ENCODE measurements at places on chromosomes 12 and 14.

- no peak for DNase-seq
Observed at GRCh38 chr12:110585231-110585799, 2.2 kb upstream of the PPTC7 start.

GRCh38 chr14:37091651-37092050 lies 80.8 kb downstream of the SLC25A21 start:
- no peak for DNase-seq

DNA sequence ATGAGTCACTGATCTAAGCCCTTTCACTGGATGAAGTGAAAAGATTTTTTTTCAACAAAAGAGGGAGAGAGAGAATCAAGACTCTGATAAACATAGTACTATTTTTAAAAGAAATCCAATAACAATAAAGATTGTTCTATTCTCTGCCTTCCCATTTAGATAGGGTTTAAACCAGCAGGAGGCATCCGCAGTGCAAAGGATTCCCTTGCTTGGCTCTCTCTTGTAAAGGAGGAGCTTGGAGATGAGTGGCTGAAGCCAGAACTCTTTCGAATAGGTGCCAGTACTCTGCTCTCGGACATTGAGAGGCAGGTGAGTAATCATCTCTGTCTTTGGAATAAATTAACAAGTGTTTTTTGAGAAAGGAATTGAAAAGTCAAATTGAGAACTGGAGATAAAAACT lies 124.9 kb downstream of the DERA start:
- no peak for DNase-seq

GRCh38 chr14:20836668-20837338 lies 34.2 kb upstream of the RNASE1 start:
- DNase-seq = no peak

DNA sequence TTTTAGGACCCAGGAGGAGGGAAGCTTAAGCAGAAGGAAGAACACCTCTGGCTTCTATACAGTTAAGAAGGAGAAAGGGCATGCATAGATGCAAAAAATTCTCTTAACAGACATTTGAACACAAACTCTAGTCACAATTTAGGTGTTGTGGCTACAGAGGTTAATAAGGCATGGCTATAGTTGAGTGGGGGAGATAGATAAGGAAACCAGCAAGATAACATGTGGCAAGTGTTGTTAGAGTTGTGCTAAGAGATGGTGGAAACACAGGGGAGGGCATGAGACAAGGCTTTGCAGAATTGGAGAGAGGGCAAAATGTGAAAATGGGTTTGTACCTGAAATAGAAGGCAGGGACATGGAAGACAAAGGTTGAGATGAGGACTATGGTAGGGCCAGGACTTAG lies 88.9 kb downstream of the MSRB3 start:
- DNase-seq = no peak

- no peak for DNase-seq
Observed at GRCh38 chr14:96297000-96297399, 41.0 kb downstream of the BDKRB1 start.

DNA sequence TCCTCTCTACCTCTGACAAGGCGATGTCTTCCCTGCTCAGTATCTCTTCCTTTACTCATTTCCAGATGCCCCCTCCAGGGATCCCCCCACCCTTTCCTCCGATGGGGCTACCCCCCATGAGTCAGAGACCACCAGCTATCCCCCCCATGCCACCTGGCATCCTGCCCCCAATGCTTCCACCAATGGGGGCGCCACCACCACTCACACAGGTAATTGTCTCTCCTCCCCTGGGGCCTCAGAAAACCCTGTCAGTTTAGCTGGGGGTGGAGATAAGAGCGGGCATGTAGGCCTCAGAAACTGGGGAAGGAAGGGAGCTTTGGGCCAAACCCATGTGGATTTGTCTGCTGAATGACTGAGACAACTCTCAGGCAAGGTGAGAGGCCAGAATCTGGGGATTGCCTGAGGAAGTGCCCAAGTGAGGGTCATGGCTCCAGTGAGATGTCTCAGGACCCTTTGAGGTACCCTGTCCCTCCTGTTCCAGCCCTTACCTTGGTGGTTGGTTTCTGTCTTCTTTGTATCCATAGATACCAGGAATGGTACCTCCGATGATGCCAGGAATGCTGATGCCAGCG lies 8.1 kb downstream of the PRPF40B start:
- DNase-seq = no peak

GRCh38 chr14:86756521-86757190 lies 1226.7 kb downstream of the FLRT2 start:
- DNase-seq = no peak
